ENCODE measurements at places on chromosomes 13 and 19.

DNA sequence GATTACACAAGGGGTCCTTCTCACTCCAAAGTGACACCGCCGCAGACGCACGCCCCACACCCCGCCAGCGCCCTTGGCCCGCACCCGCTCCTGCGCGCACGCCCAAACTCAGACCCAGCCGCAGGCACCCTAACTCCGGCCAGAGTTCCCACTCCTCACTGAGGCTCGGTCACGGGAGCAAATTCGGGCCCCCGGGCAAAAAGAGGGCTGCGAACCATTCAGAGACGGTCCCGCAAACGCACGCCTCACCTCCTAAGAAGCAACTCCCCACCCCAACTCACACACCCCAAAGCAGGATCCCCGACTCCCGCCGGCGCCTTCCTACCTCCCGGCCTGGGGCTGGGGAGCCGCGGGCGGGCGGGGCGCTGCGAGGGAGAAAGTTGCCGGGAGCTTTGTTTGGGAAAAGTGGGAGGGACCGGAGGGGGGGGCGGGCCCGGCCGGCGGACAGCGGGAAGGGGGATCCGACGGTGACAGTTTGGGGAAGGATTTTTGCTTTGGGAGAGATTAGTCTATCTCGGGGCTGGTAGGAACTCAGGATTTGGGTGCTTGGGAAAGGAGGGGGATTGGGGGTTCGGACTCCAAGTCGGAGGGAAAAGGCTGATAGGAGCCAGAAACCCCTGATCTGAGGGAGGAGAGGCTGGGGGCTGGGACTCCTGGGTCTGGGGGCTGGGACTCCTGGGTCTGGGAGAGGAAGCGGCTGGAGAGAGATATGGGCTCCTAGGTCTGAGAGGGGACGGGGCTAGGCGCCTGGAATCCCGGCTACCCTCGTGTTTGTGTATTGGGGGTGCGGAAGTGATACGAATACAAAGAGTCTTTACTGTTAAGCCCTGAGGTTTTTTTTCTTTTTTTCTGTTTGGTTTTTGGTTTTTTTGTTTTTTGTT is at the start of gene TEAD2:
Gene TEAD2, minus strand, starts transcription at position 369 of the 881 bp plus-strand sequence. CDS start 2,341 bp downstream, outside the sequence.
- DNase-seq = no peak

DNA sequence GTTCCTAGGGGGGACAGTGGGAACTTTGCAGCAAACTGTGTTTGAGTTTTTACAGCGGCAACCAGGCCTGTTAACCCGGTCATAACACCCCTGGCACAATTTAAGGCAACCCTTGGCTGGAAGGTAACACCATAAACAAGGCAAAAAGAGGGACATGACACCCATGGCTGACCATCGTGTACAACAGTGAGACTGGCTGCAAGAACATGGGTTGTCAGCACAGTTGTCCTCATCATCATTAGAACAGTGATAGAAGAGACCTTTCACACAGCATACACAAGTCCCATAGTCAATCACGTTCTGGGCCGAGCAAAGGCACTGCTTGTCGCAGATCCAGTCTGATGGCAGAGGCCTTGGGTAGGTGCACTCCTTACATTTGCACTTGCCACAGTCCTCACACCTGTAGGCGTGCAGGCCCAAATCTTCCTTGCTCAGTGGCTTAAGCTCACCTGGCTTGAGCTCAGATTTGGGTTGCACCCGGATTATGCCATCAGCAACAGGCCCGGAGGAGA is 4.1 kb downstream of the SPRY2 start:
- no peak for DNase-seq

DNA sequence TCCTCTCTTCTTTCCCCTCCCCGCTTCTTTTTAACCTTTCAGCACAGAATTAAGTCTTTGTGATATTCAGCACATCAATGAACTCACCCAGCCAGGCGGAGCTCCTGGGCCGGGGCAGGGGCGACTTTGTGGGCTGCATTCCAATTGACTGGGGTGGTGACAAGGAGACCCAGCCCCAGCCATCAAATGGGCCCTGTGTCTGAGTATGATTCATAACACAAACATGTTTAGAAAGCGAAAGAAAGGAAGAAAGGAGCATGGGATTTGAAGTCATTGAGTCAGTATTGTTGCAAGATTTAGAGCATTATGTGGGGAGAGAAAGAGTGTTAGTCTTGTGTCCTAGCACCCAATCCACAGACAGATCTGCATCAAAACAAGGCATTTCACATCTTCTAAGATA is 185.3 kb downstream of the LHFPL6 start:
- no peak for DNase-seq

DNA sequence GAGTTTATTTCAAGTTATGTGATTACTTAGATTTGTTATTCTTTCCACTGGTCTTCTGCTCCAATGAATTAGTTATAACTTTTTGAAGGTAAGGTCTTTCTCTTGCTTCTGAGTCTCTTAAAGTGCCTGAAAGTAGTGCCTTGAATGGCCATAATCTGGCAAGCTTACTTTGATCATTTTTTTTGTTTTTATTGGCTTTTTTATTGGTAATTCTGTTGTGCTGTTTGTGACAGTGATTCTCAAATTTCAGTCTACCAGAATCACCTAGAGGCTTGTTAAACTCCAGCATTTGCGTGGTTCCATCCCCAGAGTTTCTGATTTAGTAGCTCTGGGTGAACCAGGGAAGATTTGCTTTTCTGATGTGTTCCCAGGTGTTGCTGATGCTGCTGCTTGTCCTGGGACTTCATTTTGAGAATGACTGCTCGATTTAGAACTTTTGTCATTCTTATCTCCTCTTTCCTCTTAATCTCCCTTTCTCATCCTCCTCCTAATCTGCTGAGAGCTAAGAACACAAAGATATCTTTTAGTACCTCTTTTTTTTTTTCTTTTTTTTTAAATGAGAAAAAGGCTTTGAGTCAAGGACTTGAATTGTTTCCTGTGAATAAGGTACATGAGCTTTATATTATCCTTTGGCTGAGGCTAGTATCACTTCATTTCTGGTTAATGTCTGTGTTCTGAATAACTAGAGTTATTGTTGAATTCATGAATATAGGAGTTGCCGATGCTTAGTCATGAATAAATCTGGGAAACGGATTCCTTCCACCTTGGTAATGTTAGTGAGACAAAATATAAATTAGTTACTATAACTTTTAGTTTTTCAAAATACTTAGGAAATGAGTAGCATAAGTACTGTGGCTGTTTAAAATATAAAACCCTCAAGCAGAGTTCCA is 91.4 kb downstream of the PAN3 start:
- DNase-seq = no peak

DNA sequence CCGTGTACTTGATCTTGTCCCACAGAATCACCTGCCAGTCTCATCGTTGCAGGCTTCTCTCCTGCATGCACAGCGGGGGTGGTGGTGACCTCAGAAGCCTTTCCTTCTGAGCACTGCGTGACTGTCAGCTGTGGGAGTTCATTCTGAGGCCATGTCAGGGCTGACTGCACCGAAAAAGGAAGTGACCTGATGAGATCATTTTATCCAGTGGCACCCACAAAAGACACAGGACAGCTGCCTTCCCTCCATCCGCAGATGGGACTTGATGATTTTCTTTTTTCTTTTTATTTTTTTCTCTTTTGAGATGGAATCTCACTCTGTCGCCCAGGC is 89.7 kb downstream of the RAB20 start:
- no peak for DNase-seq

GRCh38 chr13:40994581-40995230 is 24.4 kb downstream of the ELF1 start:
- DNase-seq = no peak

- DNase-seq = no peak
These were observed 86.7 kb downstream of the ZIC5 start for GRCh38 chr13:99884913-99885312.

DNA sequence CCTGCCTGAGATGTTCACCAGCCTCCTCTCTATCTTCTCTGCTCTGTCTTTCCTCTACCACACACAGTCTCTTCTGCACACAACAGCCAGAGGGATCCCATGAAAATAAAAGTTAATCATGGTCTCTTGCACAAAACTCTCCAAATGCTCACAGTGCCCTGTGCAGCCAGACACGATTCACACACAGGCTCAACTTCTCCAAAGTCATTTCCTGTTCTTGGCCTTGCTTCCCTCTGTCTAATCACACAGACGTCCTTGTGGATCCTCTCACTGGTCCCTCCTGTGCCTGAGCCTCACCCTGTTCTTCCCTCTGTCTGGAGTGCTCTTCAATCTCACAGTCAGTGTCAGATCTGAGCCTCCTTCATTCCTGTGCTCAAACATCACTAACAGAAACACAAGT is 7.8 kb downstream of the SIGLEC12 start:
- no peak for DNase-seq

DNA sequence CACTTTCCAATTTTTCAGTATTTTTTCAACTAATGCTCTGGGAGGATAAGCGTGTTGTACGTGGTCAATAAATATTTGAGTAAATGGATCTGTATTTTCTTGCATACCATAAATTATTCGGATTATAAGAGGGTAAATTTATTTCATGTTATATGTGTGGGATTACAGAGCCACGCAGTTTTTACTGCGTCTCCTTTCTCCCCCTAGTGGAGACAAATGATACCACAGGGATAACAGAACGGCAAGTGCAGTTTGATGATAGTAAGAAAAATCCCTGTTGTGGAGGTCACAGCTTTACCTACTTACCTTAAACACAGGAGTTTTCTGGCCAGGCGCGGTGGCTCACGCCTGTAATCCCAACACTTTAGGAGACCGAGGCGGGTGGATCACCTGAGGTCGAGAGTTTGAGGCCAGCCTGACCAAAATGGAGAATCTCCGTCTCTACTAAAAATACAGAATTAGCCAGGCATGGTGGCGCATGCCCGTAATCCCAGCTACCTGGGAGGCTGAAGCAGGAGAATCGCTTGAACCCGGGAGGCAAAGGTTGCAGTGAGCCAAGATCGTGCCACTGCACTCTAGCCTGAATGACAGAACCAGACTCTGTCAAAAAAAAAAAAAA is 16.8 kb downstream of the MBD3L2B start:
- no peak for DNase-seq

GRCh38 chr13:114248011-114248410 is 13.3 kb downstream of the CDC16 start:
- DNase-seq = no peak

GRCh38 chr13:33110386-33110712 is 94.1 kb downstream of the KL start:
- DNase-seq = no peak

- DNase-seq = no peak
These were observed 44.7 kb upstream of the USP29 start for GRCh38 chr19:57075125-57075524.

- no peak for DNase-seq
These were observed 737.5 kb upstream of the SLITRK5 start for GRCh38 chr13:86933676-86934075.

GRCh38 chr13:44692173-44692713 is 116.1 kb upstream of the TSC22D1 start:
- DNase-seq = no peak

GRCh38 chr13:91621963-91622362 is 223.5 kb downstream of the GPC5 start:
- DNase-seq = no peak

- DNase-seq = no peak
These were observed 186.2 kb downstream of the PCDH9 start for GRCh38 chr13:67043901-67044300.

DNA sequence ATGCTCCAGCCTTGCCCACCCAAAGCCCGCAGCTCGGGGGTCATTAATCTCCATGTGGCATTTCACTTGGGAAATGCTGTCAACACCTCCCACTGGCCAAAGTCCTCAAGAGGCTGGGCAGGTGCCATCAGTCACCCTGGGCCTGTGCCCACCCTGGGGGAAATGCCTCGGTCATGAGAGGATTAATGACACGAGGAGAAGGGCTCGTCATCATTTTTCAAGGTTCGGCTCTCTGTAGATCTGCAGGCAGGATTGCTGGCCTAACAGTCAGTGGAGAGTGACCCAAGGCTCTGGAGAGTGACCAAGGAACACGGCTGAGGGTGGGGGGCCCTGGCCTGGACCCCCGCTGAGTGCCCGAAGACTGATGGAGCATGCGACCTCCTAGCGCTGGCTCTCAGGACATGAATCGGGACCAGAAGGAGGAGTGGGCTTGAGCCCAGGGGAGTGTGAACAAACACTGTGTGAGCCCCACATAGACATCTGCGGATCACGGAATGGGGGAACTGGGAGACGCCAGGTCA is 15.2 kb upstream of the KCTD15 start:
- no peak for DNase-seq

- no peak for DNase-seq
These were observed 162.8 kb downstream of the ZNF536 start for GRCh38 chr19:30535011-30535410.

- no peak for DNase-seq
These were observed 1.2 kb downstream of the ITPKC start for GRCh38 chr19:40717880-40718773.

DNA sequence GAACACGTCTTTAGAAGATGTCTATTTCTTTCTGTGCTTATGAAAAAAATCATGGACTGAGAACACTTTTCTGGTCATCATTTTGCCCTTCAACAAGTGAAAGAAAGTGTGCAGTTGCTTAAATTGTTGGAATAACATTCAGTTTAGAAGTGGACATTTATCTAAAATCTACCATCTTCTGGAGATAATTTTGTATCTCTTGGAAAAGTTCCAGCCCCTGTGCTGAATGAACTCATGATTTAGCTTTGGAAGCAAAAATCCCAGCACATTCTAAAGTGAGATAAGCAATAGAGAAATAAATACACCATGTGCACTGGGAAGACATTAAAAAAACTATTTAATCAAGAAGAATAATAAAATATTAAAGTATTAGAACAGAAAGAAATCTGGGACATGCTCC is 1420.8 kb upstream of the SLC10A2 start:
- no peak for DNase-seq

DNA sequence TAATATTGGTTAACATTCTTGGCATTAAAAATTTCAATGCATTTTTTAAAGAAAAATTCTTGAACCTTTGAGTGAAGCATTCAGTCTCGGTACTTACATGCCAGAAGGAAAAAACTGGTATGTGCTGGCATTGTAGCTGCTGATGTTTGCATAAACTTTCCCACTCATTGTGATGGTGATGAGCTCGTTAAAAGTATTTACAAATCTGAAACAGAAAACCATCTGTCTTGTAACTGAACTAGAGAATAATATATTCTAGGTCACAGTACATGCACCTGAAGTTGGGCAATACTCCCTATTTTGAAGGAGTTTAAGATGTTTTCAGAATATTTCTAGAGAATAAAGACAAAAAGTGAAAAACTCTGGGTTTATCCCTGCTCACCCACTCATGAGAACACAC is 64.1 kb downstream of the SLC15A1 start:
- no peak for DNase-seq

DNA sequence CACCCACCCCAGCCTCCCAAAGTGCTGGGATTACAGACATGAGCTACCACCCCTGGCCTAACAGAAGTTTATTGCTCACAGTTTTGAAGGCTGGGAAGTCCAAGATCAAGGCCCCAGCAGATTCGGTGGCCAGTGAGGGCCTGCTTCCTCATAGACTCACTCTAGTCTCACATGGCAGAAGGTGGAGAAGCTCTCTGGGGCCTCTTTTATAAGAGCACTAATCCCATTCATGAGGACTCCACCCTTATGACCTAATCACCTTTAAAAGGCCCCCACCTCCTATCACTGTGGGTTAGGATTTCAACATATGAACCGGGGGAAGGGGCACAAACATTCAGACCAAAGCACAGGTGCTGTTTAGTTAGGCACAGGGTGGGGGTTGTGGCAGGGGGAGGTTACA is 6.9 kb upstream of the SWSAP1 start:
- no peak for DNase-seq
